CD4-positive, alpha-beta T cell treated with Interleukin-10 for 1 hour (primary cell): ENCODE measurements at places on chromosomes 4 and X.

GRCh38 chr4:70936200-70936787 is 34.1 kb downstream of the MOB1B start:
- no peak for DNase-seq

- no peak for DNase-seq
Measured at GRCh38 chr4:113959539-113959937, 19.9 kb downstream of the ARSJ start.

GRCh38 chr4:17066236-17066635 is 167.8 kb upstream of the LDB2 start:
- DNase-seq, result no peak

- no peak for DNase-seq
Measured at GRCh38 chr4:1247864-1248244, 1.1 kb downstream of the CTBP1 start.

DNA sequence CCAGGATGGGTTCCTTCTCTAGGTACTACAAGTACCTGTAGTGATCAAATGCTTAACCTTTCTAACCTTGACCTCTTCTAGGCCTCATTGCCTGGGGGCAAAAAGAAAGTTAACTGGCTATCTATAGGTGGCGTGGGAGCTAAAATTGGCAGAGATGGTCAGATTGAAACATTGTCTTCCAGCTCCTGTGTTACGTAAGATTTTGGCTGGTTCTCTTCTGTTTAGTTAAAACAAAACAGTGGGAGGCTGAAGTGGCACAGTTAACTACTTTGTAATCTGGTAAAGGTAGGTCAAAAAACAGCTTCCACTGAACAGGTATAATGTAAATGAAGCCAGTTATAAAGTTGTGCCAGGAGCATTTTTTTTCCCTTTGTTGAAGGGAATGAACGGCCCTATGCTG is 115.2 kb downstream of the MBNL3 start:
- DNase-seq, result no peak

DNA sequence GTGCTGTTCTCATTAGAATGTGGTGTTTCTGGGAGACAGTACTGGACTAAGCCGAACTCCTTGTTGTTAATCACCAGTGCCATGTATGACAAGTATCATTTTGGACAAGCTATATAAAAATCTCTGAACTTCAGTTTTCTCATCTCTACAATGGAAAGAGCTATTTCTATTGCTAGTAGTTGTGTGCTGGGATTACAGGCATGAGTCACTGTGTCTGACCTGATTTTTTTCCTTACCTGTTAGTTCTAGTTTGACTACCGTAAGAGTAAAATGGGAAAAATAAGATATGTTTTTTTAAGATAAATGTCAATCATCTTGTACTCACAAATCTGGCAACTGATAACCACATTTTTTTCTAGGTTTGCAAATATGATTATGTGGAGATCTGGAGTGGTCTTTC is 192.3 kb downstream of the TLL1 start:
- no peak for DNase-seq

DNA sequence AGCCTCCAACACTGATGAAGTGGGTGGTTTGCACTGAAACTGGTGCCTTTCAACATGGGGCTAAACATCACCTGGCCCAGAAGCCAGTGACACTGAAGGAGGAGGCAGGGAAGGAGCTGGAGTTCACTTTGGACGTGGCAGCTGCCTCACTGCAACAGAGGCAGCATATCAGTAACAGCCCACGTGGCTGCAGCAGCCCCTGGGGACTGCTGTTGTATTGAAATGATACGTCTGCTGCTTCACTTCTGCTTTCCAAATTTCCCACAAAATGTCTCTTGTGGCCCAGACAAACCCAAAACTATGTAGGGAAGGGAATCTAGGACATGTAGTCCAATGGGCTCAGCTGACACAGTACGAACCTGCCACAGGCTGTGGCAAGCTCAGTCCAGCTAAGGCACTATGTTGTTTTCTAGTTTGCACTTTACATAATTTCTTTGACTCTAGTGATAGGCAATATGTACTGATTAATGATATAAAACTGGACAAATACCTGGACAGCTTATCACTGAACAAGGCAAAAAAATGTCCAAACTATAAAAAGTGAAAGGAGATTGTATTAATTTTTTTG is 84.7 kb upstream of the RAPGEF2 start:
- no peak for DNase-seq

DNA sequence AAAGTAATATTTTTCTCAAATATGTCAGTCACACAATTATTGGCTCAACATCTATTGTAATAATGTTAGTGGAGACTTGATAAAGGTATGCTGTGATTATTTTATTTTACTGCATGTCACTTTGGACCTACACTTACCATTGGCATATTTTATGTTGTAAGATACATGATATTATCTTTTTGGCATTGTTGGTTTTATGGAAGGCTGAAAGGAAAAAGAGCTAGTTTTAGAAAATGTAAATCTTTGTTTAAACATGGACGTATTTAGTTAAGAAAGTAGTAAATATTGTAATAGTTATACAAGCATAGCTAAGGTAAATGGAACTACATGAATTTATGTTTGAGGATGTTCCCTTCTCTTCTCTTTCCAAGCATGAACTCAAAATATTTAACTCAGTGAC is 1399.3 kb downstream of the STIM2 start:
- DNase-seq, result no peak

DNA sequence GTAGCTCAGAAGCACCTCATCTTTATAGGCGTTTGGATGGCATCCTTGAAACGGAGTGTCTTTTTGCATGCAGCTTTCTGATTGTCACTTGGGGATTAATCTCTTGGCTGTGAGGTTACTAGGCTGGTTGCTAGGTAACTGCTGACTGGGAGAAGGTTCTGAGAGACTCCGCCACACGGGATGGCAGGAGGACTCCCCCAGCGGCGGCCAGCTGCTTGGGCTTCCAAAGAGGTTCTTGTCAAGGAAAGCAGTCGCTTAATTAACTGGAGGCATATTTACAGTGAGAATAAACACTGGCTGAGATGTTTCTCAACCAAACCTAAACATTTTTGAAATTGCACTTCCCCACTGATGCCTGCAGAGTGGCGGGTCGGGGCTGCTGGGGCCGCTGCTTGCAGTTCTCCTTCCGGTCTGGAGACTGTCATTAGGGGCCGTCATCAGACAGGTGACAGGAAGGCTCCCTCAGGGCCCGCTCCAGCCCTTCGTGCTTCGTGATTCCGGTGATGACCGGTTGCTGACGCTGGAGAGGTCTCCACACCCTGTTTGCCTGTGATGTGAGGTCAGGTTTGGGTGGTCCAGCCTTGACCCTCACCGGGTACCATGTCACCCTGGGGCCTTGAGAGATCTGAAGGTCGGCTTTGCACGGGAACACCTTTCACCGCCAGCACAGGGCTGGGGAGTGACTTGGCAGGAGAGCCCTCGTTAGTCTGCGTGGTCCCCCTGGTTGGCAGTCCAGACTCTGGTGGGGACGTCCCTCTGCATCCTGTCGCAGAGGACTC is 9.1 kb downstream of the NSG1 start:
- no peak for DNase-seq

GRCh38 chr4:84708406-84709135 is 125.6 kb downstream of the CDS1 start:
- no peak for DNase-seq

- DNase-seq, result no peak
Measured at GRCh38 chr4:81165861-81166430, 49.1 kb downstream of the PRKG2 start.
